ENCODE measurements at places on chromosomes 1 and 21.

DNA sequence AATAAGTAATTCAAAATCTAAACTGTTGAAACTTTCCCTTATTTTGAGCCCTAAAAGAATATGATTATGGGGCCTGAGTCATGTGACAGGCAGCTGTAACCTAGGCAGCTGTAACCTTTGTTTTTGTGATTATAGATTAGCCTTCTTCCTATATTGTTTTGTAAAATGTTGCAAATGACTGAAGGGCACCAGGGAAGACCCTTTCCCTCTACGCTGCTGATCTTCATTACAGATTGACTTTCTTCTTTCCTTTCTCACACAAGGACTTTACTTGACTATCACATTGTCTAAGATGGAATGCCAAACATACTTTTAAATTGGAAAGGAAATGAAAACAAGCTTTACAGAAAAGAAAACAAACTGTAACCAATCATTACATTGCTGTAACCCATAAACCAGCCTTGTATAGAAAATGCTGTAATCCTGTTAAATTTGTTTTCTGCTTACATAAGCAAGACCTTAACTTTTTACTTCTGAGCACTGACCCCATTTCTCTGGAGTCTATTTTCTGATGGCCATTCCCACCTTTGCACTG, 242.2 kb downstream of the RGS7 start:
- no peak for DNase-seq

- no peak for DNase-seq
These were observed 137.8 kb downstream of the PLPP3 start for GRCh38 chr1:56441601-56442000.

DNA sequence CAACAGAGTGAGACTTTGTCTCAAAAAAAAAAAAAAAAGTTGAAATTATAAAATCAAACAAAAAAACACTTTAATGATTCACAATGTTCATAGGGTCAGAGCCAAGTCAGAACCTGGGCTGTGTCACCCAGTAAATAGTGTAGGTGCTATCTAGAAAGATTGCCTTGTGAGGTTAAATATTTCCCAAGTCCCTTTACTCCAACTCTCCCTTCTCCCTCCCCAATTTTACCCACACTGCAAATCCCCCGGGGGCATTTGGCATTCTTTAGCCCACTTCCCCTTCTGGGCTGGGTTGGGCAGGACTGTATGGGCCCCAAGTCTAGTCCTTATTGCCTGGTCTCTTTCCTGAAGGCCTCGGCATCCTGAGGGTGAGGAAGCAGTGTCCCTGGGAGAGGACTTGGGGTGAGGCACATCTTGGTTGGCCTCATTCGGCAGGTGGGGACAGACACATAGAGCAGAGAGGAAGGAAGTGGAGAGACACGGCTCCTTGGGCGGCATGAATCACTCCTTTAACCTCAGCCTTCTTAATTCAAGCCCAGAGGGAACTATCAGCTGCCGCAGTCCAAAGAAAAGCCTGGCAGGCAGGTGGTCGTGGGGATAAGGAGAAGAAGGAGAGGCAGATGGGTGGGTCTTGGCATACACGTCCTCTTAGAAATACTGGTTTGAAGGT, 8.2 kb downstream of the ADORA1 start:
- no peak for DNase-seq

GRCh38 chr1:86957221-86957620, 42.8 kb downstream of the HS2ST1 start:
- DNase-seq: no peak

DNA sequence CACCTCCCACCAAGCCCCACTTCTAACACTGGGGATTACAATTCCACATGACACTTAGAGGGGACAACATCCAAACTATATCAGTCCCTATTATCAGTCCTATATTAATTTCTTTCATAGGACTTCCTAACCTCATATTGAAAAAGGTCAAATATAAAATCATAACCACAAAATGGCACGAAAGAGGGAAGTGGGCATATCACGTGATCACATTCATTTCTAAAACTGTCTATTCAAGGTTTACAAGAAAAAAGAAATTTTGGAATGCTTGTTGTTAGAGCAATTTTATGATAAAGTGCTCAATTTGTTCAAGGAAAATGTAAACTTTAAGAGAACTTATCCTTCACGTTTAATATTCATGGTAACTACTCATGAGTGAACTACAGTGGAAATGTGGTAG, 13.2 kb upstream of the CDC7 start:
- DNase-seq: no peak

DNA sequence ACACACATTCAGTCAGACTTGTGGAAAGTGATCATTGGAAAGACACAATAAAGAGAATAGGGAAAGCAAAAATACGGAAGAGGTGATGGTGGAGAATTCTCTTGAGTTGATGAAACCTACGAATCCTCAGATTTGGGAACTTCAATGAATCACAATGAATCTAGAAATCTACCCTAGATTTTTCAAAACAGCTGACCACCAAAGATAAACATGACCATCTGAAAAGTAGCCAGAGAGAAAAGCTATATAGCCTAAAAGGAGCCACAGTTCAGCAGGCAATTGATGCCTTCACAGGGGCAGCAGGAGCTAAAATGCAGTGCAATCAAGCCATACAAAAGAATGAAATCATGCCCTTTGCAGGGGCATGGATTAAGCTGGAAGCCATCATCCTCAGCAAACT, 170.6 kb upstream of the RUNX1 start:
- no peak for DNase-seq

DNA sequence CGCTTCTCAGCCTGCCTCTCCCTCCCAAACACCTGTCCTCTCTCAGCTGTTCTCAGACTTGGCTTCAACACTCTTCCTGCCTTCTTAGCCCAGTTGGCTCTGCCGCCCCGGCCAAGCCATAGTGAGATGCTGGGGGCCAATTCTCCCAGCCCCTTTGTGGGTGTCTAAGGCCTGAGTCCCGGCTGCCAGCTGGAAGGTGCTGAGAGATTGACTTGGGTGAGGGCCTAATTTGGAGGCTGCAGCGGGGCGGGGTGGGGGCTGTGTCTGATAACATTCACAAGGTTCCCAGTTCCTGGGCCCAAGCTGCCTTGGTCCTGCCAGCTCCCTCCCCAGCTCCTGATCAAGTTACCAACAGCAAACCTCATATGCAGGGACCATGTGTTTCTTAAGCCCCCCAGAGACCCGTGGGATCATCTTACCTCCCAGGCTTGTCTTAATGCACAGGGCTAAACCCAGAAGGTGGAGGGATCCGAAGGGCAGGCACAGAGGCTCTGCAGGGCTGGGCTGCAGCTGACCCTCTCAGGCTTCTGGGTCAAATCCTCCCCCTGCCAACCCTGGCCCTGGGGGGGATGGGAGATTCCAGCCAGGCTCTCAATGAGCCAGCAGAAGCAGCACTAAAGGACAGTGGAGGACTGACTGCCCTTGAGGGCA, 9.8 kb downstream of the INKA2 start:
- DNase-seq: no peak

DNA sequence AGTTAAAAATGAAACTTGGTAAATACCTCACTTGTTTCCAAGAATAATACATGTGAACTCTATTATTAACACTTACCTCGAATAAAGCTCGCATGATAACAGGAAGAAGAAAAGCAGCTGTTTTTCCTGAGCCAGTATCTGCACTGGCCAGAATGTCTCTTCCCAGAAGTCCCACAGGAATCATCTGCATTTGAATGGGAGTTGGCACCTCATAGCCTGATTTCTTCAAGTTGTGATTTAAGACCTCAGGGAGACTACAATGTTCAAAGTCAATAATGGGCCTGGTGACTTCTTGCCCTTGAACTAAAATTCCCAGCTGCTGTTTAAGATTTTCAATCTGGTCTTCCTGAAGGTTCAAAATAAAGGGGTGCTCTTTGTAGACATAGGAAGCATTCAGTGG, 3.8 kb downstream of the DDX59 start:
- no peak for DNase-seq

DNA sequence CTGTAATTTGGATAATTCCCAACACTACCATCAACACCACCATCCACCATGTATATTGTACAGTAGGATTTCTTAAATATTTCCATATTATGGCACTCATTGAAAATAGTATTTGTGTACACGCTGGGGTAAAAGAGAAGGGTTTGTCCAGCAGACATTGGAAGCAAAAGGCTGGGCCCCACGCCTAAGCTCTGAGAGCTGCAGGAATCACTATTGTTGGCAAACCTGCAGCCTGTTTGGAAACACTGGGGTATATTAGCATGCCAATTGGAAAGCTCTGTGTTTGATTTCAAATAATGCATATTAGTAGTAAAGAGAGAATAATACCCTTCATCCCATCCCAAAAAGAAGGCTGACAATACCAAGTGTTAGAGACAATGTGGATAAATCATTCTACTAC, 81.5 kb upstream of the DPYD start:
- DNase-seq: no peak

- no peak for DNase-seq
These were observed 178.1 kb downstream of the ZP4 start for GRCh38 chr1:237712586-237713157.

- no peak for DNase-seq
These were observed 87.8 kb downstream of the HLX start for GRCh38 chr1:220966881-220967611.

DNA sequence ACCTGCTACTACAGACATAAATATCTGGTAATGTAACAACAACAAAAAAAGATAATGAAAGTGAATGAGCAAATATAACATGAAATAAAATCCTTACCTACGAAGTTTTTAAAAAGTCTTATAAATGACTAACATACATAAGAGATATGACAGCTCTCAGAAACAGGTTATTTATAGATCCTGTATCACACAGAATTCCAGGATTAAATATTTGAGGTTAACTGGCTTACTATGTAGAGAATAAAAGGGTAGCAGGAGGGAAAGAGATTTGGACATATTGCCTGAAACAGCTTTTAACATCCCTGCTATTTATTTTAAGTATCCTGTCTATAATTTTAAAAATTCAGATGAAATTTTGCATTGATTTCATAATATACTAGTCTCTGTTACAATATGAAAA, 16.3 kb downstream of the MYSM1 start:
- DNase-seq: no peak

DNA sequence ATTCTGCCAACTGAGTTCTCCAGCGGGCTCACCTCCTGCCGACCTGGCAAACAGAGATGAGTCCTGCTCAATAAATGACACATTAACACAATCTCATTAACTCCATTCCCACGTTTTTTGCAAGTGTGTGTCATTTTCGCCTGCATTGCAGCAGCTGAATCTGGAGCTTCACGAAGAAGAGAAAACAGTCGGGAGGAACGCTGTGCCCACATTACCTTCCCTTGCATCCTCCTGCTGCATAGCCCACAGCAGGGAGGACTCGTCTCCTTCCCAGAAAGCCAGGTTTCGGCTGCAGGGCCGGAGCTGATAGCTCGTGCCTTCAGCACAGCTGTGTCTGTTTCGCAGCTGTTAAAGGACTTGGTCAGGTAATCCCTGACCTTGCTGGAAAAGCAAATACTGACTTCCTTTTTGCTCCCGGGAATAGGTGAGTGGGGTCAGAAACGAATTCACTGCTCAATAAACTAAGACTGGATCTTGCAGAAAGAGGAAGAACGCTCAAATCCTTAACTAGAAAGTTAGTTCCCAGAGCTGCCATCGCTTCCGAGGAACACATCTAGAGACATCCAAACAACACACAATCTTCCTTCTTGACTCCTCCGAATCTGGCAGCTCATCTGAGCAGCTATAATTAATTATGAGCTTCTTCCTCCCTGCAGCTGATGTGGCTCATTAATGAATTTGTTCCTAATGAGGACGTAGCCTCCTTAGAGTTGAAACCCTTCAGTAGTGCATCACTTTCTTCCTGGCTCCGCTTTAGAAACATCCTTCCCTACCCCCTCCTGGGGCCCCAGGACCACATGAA, 33.0 kb downstream of the KANK4 start:
- DNase-seq: no peak

- DNase-seq: no peak
These were observed 74.8 kb upstream of the DEPDC1 start for GRCh38 chr1:68571454-68572235.

GRCh38 chr1:89687254-89687653, 54.3 kb downstream of the LRRC8C start:
- no peak for DNase-seq

GRCh38 chr1:185044981-185045813, at the start of gene RNF2:
Gene RNF2, plus strand, starts transcription at chr1:185045558. Its CDS starts 41,996 bp downstream, at chr1:185087554.
- peak; percentile 63 for DNase-seq

GRCh38 chr1:235415008-235415904, 48.0 kb downstream of the TBCE start:
- peak; percentile 18 for DNase-seq

- no peak for DNase-seq
These were observed 126.5 kb downstream of the PBX1 start for GRCh38 chr1:164685266-164686035.

DNA sequence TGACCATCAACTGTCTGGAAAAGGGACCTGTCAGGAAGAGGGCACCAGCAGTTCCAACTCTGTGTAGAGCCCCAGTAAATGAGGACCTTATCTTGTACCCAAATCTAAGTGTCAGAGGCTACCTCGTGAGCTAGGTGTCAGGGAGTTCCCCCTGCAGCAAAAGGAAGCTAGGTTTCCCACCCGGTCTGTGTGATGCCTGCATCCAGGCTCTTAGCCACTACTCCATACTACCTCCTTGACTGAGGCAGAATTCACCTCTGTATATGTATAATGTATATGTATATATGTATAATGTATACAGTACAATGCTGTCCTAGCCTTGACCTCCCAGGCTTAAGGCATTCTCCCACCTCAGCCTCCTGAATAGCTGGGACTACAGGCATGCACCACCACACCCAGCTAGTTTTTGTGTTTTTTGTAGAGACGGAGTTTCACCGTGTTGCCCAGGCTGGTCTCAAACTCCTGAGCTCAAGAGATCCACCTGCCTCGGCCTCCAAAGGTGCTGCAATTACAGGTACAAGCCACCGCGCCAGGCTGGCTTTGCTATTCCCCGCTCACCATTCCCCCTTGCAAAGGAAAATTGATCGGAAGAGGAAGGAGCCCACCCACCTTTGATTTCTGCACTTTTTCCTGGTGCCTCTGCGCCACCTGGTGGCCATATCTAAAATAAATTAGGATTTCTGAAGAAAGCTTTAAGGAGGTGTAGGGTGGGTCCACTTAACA, 15.7 kb upstream of the LUZP1 start:
- no peak for DNase-seq

- DNase-seq: no peak
These were observed 20.1 kb downstream of the PAFAH2 start for GRCh38 chr1:25977801-25978200.

DNA sequence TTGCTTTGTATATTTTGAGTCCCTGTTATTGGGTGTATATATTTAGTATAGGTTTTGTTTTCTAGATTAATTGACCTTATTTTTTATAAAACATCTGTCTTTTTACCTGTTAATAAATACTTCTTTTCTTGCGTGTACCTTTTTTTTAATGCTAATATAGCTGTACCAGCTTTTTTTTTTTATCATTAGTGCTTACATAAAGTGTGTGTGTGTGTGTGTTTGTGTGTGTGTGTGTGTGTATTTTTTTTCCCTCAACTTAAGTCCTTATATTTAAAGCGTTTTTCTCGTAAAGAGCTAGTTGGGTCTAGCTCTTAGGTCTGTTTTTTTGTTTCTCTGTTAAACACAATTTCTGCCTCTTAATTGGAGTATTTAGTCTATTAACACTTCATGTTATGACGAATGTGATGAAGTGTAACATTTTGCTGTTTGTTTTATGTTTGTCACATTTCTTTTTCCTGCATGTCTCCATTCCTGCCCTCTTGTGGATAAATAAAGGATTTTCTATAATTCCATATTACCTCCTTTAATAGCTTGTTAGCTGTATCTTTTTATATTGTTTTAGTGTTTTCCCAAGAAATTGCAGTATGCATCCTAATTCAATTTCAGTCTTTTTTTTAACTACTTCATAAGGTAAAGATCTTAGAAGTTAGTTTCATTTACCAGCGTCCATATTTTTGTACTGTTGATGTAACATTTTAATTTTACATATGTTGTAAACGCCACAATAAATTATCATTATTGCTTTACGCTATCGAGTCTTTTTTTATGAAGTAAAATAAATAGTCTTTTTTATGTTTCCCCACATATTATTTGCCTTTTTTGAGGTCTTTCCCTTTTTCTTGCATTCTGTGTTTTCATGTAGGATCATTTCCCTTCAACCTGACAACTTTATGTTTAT, 4.3 kb downstream of the PRMT2 start:
- no peak for DNase-seq
